ENCODE measurements at places on chromosomes 5 and 9.

- no peak overlapping the region for H3K27ac ChIP-seq
- H3K36me3 ChIP-seq = no peaks in the 10 kb centered on the region
- H3K4me3 ChIP-seq = no peak overlapping the region
- H3K27me3 ChIP-seq = no peaks in the 10 kb centered on the region
Observed at GRCh38 chr5:84204772-84205171, 179.9 kb downstream of the EDIL3 start.

DNA sequence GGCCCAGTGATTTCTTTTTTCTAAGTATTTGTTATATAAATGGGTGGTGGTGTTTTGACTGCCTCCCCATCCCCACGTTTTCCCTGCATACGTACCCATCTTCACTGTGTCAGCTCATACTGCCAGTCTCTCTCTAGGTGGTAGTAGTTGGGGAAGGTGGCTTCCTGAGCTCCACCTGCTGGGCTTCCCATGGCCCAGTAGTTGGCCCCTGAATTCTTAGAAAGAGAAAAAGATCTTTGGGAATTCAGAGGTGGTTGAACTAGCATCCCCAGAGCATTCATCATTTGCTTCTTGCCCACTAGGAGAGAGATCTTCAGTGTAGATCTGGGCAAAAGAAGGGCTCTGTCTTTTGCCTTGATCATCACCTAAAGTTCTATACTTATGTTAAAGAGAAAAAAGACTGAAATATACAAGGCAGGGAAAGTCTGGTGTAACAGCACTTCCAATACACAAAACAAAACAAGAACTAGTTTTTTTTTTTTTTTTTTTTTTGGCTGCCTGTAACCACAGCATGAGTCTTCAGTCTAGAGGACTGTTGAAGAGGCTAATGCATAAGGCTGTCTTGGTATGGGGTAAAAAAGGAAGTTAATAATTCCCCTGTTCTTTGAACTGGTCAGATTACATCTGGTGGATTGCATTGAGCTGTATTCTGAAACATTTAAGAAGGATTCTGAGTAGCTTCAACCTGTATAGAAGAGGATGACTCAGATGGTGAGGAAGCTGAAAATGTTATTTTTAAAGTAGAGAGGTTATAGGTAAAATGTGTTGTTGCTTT is 128.7 kb downstream of the ATG10 start:
- peaks cover 1% of the 10 kb centered on the region for H3K4me1 ChIP-seq
- no peaks in the 10 kb centered on the region for H3K27me3 ChIP-seq
- no peak overlapping the region for H3K27ac ChIP-seq
- H3K36me3 ChIP-seq = no peaks in the 10 kb centered on the region
- ATAC-seq = no peak

DNA sequence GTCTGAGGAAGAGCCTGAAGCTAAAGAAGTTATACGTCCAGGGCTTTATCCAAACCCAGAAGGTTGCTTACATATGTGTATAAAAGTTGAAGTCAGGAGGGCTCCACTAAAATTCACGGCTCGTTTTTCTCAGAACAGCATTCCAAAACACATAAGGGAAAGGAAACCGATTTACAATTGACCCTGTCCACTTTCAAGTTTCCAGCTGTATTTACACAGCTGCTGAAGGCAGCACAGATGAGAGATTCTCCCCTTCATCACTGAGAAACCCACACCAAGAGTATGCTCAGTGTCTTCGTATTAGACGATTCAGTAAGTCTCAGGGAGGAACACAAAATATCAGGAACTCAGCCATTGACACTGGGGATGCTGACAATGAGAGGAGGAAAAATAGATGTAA is 5.9 kb upstream of the NREP start:
- H3K27ac ChIP-seq = no peak overlapping the region
- H3K36me3 ChIP-seq = no peaks in the 10 kb centered on the region
- H3K27me3 ChIP-seq = no peaks in the 10 kb centered on the region
- no peaks in the 10 kb centered on the region for H3K4me1 ChIP-seq

- no peaks in the 10 kb centered on the region for H3K36me3 ChIP-seq
- no peak for ATAC-seq
- H3K4me1 ChIP-seq = no peaks in the 10 kb centered on the region
- H3K27me3 ChIP-seq = no peaks in the 10 kb centered on the region
Observed at GRCh38 chr5:173744551-173744950, 128.1 kb upstream of the BOD1 start.

- no peak overlapping the region for H3K27ac ChIP-seq
- no peaks in the 10 kb centered on the region for H3K36me3 ChIP-seq
- no peaks in the 10 kb centered on the region for H3K27me3 ChIP-seq
- H3K4me1 ChIP-seq = no peaks in the 10 kb centered on the region
Observed at GRCh38 chr5:54469622-54470021, 14.1 kb downstream of the HSPB3 start.

DNA sequence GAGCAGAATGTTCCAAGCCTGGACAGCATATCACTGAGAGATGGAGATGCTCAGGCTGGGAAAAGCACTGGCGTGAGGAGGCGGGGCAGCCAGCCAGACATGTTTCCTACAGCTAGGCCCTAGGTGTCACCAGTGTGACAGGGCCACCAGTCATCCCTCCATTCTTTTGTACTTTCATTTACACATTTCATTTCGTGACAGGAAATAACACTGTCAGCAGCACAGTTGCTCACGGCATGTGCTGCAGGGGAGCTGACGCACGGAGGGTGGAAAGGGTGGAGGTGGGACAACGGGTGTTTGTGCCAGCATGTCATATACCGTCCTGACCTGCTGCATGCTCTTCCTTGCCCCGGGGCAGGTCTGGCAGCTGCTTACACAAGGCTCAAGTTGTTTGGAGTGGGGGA is 14.8 kb upstream of the CEMIP2 start:
- no peaks in the 10 kb centered on the region for H3K27me3 ChIP-seq
- no peak overlapping the region for H3K4me3 ChIP-seq
- no peak overlapping the region for H3K27ac ChIP-seq
- H3K36me3 ChIP-seq = no peaks in the 10 kb centered on the region
- no peaks in the 10 kb centered on the region for H3K4me1 ChIP-seq

DNA sequence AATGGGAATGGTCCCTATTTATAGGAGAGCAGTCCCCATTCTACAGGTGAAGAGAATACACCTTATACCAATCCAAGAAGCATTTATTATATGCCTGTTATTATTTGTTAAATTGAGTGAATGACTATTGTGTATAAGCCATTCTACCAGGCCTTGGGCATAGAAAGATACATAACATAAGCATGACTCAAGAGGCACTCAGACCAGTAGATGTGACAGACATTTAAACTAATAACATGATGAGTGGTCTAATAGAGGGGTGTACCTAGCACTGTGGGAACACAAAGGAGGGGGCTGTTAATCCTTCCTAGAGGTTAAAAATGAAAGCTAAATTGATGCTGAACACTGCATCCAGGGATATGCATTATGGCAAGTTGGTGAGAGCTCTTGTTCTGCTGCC is 145.0 kb upstream of the TNC start:
- no peak overlapping the region for H3K4me3 ChIP-seq
- no peak overlapping the region for H3K27ac ChIP-seq
- no peaks in the 10 kb centered on the region for H3K36me3 ChIP-seq
- no peak for ATAC-seq
- H3K27me3 ChIP-seq = no peaks in the 10 kb centered on the region
- peaks cover 2% of the 10 kb centered on the region for H3K4me1 ChIP-seq

DNA sequence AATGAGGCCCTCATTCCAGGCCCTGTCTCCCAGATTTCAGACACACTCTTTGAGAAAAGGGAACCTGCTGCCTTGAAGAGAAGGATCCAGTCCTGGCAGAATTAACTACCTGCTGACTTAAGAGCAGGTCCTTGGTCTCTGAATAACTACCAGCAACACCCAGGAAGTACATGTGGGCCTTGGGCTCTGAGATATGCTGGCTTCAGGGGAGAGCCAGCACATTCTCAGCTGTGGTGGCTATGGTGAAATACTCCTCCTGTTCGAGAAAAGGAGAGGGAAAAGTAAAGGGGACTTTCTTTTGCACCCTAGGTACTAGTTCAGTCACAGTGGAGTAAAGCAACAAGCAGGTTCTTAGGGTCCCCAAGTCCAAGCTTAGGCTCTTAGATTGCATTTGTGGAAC is 120.0 kb downstream of the HMHB1 start:
- H3K36me3 ChIP-seq = no peaks in the 10 kb centered on the region
- ATAC-seq = no peak
- H3K27ac ChIP-seq = no peak overlapping the region
- no peaks in the 10 kb centered on the region for H3K27me3 ChIP-seq
- H3K4me1 ChIP-seq = no peaks in the 10 kb centered on the region

DNA sequence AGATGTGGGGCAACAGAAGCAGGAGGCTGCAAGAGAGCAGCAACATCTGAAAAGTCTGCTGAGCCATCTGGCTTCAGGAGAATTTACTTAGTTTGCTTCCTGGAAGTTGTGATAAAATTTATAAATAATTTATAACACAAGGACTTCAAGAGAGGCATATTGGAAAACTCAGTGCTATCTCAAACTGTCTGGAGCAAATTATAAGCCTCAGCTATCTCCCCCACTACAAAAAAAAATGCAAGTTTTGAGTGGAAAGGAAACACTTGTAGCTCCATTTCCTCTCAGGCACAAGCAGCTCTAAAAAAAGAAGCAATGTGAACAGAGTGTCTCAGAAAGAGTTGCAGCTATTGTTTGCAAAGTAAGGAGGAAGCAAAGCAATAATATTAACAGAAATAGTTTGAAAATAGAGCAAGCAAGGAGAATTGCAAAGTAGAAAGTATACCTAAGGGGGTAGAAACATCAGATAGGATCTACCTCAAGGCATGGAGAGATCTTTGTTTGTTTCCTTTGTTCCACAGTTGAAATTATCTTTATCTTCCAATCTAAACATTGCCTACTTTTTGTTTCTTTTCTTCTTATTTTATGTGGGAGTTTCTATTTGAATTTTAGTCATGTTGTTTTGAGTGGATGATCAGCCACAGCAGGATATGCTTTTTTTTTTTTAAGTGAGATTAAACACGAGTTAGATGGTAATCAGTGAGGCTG is 55.9 kb upstream of the IL6ST start:
- no peaks in the 10 kb centered on the region for H3K4me1 ChIP-seq
- no peak overlapping the region for H3K4me3 ChIP-seq
- no peak overlapping the region for H3K27ac ChIP-seq
- no peaks in the 10 kb centered on the region for H3K36me3 ChIP-seq

GRCh38 chr5:32859211-32859641 is 148.1 kb downstream of the NPR3 start:
- ATAC-seq = no peak
- H3K27ac ChIP-seq = no peak overlapping the region
- H3K36me3 ChIP-seq = no peaks in the 10 kb centered on the region
- no peak overlapping the region for H3K4me3 ChIP-seq
- no peaks in the 10 kb centered on the region for H3K4me1 ChIP-seq

DNA sequence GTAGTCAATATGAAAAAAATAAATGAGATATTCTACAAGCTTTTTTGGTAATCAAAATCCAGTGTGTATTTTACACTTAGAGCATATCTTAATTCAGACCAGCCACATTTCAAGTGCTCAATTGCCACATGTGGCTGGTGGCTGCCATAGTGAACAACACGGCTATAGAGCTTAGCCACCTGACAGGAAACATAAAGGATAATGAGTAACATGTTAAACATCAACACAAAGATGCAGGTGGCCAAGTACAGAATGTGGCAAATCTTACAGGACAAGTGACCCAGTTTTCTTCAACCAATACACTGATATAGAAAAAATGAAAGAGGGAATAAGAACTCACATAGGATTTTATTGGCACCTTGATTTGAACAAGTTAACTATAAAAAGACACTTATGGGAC is 61.4 kb downstream of the KIF24 start:
- no peaks in the 10 kb centered on the region for H3K36me3 ChIP-seq
- no peak for ATAC-seq
- H3K27ac ChIP-seq = no peak overlapping the region
- no peak overlapping the region for H3K4me3 ChIP-seq
- H3K4me1 ChIP-seq = peaks cover 8% of the 10 kb centered on the region

- H3K27me3 ChIP-seq = no peaks in the 10 kb centered on the region
- H3K4me3 ChIP-seq = no peak overlapping the region
- H3K27ac ChIP-seq = no peak overlapping the region
- no peak for ATAC-seq
Observed at GRCh38 chr5:38622723-38623129, 66.3 kb upstream of the LIFR start.

DNA sequence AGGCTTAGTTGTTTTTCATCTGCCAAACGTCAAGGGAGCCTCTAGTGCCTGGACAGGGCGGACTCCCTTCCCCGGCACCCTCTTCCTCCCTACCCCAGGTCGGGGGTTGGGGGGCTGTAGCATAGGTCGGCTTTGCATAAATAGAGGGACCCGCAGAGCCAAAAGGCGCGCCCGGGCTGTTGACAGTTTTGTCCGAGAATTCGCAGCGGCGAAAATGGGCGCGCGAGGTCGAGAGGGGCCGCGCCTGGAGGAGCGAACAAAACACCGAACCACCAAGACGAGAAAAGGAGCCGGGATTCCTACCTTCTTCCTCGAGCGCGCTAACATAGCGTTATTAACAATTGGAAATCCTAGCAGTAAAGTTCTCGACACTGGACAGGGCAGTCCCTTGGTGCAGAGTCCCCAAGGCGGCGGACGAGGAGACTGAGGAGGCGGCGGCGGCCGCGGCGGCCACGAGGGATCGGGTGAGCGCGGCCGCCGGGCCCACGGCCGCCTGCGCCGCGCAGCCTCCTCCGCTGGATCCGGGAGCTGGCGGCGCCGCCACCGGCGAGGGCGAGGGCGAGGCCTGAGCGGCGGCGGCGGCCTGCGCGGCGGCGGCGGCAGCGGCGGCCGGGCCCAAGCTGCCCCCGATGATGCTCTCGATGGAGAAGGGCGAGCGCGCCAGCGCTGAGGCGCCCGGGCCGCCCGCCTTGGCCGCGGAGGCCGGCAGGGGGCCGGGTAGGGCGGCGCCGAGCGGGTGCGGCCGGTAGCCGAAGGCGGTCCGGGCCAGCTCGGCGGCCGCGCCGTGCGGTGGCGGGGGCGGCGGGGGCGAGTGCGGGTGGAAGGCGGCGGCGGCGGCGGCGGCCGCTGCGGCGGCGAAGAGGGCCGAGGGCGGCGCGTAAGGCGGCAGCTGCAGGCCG is 1.7 kb downstream of the FOXD1 start:
- H3K36me3 ChIP-seq = no peaks in the 10 kb centered on the region
- peaks cover 16% of the 10 kb centered on the region for H3K4me1 ChIP-seq
- peaks cover 97% of the 10 kb centered on the region for H3K27me3 ChIP-seq
- peak overlapping the region; percentile 56 for H3K4me3 ChIP-seq
- ATAC-seq = peak; percentile 35
